Ovary (tissue), 10 donors: ENCODE measurements at places on chromosomes 6 and 20.

GRCh38 chr6:32643904-32644303, 6.7 kb downstream of the HLA-DQA1 start:
- H3K4me1 ChIP-seq, result no peaks in the 10 kb centered on the region
- no peak overlapping the region for H3K27ac ChIP-seq
- no peak overlapping the region for H3K4me3 ChIP-seq
- no peak for DNase-seq
- H3K36me3 ChIP-seq, result no peaks in the 10 kb centered on the region

DNA sequence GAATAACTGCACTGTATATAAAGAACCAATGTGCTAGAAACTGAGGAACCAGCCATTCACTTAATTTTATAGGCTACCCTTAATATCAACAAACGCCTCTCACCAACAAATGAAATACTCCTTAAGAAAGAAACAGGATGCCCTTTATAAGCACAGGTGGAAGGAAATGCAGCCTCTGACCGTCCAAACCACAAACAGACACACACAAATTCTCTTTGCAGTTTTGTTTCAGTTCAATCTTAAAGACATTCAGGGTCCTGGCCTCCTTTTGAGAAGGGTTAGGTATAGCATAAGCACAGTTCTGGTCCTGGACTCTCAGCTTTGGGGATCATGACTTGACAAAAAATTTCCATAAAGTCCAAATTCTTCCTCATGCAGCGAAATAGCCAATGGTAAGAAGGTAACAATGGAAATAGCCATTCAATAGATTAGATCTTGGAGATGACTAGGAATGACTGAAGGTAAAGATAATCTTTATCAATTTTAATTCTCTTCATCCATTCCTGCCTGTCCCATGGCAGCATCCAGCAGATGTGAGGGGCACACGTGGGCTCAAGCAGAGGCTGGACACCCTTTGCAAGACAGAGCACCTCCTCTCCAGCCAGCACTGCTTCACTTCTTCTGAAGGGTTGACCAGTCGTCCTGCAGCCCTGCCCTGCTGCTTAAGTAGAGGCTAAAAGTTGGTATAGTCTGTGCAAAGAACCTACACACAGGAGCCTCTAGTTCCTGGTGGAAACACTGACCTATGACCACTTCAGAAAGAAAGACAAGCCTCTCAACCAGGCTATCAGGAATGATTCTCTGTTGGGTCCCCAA, 123.9 kb downstream of the CD83 start:
- H3K36me3 ChIP-seq, result no peaks in the 10 kb centered on the region
- no peaks in the 10 kb centered on the region for H3K27me3 ChIP-seq
- DNase-seq, result no peak
- no peaks in the 10 kb centered on the region for H3K4me1 ChIP-seq
- no peak overlapping the region for H3K27ac ChIP-seq

DNA sequence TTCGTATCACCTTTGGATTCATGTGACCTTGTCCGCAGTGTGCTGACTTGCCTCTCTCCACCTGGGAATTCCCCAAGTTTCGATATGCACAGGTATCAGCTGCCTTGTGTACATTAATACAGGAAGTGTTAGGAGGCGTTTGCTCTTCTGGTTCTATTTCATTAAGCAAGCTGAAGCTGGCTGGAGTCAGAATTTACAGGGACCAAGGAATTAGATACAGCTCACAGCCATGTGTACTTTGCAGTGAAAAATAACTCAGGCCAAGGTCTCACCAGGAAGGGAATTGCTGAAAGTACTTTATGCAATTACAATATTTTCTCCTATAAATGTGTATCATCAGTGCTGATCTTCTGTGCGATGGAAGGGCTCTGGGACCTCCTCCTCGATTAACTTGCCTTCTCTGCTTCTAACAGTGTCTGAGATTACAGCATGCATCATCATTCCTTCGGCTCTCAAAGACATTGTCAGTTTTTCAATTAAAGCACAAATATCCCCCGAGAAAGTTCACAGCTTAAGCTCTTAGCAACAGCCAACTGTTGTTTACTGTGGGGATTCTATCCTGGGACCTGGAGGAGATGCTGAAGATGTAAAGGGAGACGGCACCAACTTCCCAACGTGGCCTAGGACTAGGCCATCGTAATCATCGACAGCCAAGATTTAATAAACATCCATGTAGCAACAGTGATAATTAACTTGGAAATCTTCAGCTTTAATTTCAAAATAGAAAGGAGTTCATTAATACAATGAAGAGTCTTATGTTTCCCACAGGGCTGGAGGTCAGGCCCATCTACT, 13.8 kb upstream of the TIAM2 start:
- H3K4me3 ChIP-seq, result no peak overlapping the region
- H3K36me3 ChIP-seq, result no peaks in the 10 kb centered on the region
- H3K4me1 ChIP-seq, result no peaks in the 10 kb centered on the region
- DNase-seq, result no peak
- no peak overlapping the region for H3K27ac ChIP-seq

- no peaks in the 10 kb centered on the region for H3K27me3 ChIP-seq
- H3K4me3 ChIP-seq, result no peak overlapping the region
Observed at GRCh38 chr6:170360476-170360875, 53.9 kb downstream of the FAM120B start.

GRCh38 chr6:10434235-10434634, 19.4 kb upstream of the TFAP2A start:
- no peaks in the 10 kb centered on the region for H3K4me1 ChIP-seq
- no peaks in the 10 kb centered on the region for H3K27me3 ChIP-seq
- no peaks in the 10 kb centered on the region for H3K36me3 ChIP-seq
- no peak overlapping the region for H3K4me3 ChIP-seq
- no peak for DNase-seq

GRCh38 chr6:4180652-4181255, 45.4 kb upstream of the ECI2 start:
- DNase-seq, result no peak
- H3K27me3 ChIP-seq, result no peaks in the 10 kb centered on the region
- H3K4me3 ChIP-seq, result no peak overlapping the region
- H3K27ac ChIP-seq, result no peak overlapping the region
